AG04449 (cell line): ENCODE measurements at places on chromosomes 12 and 14.

DNA sequence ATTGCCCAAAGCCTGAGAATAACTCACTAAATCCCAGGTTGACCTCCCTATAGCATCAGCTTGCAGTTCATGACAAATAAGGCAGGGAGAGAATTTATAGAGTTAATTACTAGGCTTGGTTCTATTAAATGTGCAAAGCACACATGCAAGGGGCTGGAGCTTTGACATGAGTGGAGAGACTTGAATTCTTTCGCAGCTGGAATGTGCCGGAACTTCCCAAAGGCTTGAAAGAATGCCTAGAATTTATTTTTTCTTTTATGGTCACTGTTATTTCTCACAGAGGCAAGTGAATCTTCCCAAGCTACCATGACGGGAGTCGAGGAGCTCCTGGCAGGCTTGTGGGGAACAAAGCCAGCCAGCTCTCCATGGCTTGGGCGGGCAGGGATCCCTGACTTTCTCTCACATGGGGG, 95.5 kb upstream of the USP44 start:
- peak; percentile 100 for DNase-seq

GRCh38 chr12:103093499-103094106, 136.1 kb downstream of the ASCL1 start:
- DNase-seq, result no peak

DNA sequence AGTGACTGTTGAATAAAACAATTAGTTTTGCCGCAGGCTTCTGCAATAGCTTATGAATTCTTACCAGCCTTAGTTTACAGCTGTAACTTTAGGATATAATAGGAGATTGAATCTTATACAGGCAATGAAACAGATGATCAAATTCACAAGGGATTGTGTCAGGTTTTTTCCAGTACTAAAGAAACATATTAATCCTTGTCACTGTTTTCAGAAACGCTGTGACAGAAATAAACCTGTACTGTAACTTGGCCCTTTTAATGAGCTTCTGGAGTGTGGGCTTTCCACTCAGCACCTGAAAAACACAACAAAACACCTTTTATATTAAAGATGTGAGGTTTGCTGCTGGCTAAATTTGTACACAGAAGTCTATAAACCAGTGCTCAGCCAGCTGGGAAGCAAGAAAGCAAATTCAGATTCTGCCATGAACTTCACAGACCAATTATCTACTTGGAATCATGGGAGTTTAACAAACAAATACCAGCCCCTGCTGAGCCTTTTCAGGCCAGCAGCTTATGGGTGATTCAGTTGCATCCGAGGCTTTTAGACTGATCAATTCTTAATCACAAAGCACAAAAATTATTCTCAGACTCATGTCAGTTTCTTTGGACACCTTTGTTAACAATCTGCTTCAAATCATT, 109.5 kb downstream of the FOXG1 start:
- no peak for DNase-seq

DNA sequence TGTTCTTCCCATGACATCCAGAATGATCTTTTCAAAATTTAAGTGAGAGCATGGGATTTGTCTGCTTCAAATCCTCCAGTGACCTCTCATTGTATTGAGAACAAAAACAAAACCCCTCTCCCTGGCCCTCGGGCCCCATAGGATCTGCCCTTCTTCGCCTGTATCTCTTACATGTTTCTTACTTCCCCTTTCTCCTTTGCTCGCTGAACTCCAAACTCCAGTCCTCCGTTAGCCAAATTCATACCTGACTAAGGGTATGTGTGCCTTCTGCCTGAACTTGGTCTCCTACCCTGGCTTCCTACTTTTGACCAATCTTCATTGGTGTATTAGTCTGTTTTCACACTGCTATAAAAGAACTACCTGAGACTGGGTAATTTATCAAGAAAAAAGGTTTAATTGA, 13.2 kb upstream of the TSPAN11 start:
- no peak for DNase-seq

DNA sequence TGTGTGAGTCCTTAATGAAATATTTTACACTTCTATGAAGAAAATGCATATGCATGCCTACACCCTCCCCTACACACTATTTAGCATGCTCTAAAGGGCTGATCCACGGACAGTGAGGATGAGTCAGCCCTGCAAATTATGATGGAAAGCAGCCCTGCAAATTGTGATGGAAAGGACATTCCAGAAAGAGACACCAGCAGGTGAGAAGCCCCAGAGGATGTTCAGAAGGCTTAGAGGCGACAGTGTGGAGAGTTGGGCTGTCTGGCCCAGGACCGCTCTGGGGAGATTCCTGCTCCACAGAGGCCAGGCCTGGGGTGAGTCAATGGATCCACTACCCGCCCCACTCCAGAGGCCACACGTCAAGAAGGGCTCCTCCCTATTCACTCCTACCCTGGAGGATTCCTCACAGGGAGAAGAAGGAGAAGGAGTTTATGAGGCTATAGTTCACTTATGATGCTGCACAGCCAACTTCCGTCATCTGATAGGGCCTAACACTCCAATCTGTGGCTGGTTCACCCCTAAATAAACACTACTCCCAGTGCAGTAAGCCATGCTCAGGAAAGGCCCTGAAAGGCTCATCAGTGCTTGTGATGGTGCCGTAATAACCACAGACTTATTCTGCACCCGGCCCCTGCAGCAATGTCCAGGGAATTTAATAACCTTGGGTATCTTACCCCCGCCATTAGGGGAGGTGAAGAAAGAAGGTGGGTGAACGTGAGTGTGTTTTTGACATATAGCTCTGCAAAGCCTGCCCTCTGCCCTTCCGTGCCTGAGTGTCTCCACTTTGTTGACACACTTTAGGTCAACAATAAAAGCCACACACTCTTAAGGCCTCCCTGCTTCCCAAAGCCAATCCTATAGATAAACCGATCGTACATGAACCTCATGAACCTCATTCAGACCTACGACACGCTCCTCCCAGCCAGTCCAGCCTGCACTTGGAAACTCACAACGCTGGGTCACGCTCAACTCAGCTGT, 46.4 kb downstream of the CLMN start:
- DNase-seq, result no peak

GRCh38 chr12:69633061-69633460, 22.4 kb upstream of the LRRC10 start:
- DNase-seq, result no peak

DNA sequence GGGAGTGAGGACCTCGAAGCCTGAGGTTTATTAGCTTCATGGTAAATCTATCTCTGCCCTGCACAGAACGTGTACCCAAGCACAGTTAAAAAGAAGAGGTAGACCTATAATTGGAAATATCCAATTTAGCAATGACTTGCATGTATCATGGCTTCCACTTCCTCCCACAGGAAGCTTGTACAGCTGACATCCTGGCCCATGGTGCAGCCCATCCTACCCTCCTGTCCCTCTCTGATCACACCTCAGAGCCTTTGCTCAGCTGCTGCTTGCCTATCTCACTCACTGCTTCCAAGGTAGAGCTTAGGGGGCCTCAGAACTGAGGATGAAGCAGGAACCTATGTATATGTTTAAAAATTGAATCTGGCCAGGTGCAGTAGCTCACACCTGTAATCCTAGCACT, 4.3 kb upstream of the BCDIN3D start:
- no peak for DNase-seq

- DNase-seq, result no peak
These were observed 36.2 kb downstream of the CHGA start for GRCh38 chr14:92959189-92959531.

DNA sequence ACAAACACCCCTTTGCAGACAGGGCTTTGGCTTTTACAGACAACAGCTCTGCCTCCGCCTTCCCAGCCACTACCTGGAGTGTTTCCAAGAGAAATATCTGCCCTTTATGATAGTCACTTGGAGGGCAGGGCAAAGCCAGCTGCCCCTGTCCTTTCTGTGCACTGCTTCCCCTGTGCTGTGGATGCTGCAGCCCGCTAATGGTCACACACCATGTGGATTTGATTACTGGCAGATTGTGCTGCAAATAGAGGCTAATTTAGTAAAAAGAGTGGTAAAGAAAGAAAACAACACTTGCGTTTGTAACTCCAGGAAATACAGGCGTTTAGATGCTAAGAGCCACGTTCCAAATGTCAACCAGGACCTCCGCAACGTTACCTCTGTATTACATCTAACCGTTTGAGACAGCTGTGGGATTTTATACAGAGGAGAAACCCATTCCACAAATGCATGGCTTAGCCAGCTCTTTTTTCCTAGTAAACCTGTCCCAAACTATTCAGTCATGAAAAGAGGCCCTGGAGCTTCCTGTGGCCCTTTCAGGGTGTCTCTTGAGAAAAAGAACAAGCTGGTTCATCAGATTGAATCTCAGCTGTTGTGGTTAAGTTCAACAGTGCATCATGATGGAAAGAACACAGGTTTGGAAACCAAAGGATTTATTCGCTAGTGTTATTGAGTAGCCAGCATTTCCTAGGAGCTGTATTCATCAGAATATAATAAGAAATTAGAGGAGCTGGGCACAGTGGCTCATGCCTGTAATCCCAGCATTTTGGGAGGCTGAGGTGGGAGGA, 30.1 kb upstream of the PWP1 start:
- DNase-seq, result no peak

DNA sequence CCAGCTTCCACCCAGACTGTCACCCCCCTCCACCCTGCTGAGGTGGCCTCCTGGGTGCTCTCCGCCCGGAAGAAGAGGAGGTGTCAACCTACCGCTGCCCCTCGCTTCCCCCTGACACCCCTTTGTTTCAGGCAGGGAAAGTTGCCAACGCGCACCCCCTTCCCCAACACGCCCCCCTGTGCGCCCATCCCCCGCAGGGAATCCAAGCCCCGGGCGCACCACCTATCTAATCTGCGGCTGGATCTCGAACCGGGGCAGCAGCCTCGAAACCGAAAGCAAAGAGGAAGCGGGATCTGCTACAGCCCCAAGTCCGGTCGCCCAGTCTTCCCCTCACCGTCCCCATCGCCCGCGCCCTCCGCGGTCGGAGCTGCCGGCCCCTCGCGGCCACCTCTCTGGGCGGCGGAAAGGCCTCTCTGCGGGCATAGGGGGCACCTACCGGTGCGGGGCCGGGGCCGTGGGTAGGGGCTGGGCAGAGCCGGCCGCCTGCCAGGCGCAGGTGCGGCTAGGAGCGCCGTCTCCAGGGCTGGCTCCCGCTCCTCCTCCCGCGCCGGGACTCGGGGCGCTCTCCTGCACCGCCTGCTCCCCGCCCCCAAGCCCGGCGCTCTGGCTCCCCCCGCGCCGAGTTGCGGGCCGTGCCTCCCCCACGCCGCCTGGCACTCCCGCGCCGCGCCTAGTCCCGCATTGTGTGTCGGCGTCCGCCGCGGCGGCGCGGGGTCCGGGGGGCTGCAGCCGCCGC, 18.3 kb upstream of the PLEKHH1 start:
- no peak for DNase-seq

DNA sequence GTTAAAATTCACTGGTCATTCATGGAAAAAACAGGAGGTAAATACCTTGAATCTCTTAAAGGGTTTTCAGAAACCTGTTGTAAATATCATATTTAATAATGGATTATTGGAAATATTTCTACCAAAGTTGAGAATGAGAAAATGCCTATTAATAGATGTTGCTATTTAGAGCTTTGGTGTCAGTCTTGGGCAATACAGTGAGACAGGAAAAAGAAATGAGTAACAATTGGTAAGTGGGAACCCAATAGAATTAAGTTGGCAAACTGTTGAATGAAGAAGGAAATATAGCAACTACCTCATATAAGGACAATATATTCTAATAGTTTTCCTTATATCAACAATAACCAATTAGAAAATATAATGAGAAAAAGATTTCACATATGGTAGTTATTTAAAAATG, 78.0 kb downstream of the ATF7IP start:
- no peak for DNase-seq

DNA sequence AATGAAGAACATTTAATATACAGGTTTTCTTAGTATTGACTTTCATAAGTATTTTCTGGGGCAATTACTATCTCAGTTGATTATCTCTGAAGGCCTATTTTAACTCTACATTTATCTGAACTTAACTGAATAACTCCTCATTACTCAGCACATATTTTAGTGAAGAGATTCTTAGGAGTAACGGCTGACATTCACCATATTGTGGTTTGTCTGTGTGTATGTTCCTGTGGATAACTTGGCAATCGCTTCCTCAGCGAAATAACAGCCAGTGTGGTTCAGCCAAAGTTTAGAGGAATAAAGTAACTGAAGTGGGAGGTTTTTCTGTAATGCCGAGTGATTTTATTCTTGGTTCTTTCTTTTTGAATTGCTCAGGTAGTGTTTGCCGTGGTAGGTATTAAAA, 168.0 kb downstream of the RAD51B start:
- DNase-seq, result peak; percentile 77

DNA sequence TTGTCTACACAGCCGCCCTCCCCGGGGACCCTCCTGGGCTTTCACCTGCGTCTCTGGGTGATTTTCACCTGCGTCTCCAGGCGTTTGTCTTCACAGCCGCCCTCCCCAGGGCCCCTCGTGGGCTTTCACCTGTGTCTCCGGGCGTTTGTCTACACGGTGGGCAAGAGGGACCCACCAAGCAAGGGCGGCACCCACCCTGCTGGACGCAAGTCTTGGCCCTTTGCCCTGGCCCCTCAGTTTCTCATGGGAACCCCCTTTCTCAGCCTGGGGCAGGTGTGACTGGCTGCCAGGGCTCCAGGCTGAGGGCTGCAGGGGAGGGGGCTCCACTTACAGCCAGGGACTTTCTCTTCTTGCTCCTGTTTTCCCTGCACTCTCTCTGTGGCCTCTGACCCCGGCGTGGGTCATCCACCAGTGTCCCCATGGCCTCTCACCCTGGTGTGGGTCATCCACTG, 68.6 kb upstream of the GALNT9 start:
- DNase-seq, result no peak

GRCh38 chr12:111643427-111643826, 42.3 kb downstream of the BRAP start:
- DNase-seq, result peak; percentile 45

DNA sequence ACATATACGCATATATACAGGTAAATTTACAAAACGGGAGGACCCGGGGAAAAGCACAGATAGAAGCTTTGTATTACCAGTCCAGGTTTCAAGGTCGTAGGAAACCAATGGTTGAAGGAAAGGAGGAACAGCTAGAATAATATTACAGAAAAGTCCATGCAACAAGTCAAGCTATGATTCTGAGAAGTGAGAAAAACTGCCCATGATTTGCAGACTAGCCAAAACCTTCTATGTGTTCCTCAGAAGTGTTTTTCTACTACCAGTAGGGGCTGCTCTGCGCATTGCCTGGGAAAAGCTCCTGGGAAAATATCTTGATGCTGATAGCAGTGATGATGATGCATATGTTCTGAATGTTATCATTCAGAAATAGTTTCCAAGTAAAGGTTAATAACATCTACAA, 2.2 kb downstream of the PDZRN4 start:
- no peak for DNase-seq

GRCh38 chr14:88829188-88829587, 4.7 kb downstream of the TTC8 start:
- no peak for DNase-seq

GRCh38 chr12:64609536-64610078, 688 bp upstream of the RASSF3 start:
- DNase-seq, result no peak
